ENCODE measurements at places on chromosomes 1 and 21.

- DNase-seq: no peak
Measured at GRCh38 chr21:42427809-42428419, 24.2 kb downstream of the UBASH3A start.

DNA sequence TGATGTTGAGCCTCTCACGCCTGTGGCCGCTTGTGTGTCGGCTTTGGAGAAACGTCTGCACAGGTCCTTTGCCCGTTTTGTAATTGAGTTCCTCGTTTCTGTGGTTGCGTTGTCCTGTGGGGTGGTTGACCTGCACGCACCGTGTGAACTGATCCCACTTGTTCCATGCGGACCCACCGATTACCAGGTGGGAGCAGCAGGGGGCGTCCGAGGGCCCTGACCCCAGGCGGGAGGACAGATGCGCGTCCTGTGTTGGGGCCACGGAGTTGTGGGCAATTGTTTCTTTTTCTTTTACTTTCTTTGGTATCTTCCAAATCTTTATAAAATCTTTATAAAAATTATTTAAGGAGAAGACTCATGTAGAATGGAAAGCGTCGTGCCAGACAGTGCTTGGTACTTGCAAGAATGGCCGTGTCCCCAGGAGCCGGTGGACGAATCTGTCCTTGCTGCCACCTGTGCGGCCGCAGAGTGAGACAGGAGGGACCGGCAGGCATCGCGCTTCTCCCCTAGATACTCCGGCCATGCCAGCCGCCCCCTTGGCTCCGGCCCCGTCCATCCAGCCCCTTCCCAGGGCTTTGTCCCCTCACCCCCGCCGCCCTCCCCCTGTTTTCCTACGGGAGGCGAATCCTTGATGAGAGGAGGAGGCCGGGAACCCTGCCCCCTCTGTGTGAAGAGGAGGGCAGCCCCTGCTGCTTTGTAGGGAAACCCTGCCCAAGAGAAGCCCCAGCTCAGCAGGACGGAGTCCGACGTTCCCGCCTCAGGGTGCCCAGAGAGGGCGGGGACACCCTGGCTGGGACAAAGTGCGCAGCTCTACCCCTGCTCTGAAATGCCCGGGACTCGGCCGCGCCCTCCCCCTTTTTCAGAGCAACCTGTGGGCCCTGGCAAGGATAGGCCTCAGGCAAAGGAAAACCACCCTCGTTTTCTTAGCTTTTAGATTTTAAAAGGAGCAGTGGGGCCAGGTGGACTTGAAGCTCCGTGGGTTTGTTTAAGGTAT is 41.7 kb downstream of the PRKCZ start:
- DNase-seq: peak; percentile 34

GRCh38 chr1:30879940-30880677 is 28.4 kb downstream of the SDC3 start:
- peak; percentile 33 for DNase-seq

- no peak for DNase-seq
Measured at GRCh38 chr1:206556047-206556749, 48.9 kb downstream of the RASSF5 start.

Measured in hepatocyte (in vitro differentiated cells).